Breast epithelium (tissue), 4 donors: ENCODE measurements at places on chromosomes 13 and 19. TPM values are rescaled to one million over a fixed set of nuclear protein-coding genes. Genes with fewer than 3 reads are reported as not detected.
A peak's percentile ranks its signal among the peaks of the same experiment; 100 is the strongest.

- DNase-seq, result no peak
Observed at GRCh38 chr19:3514930-3515329, 8.8 kb downstream of the FZR1 start.

DNA sequence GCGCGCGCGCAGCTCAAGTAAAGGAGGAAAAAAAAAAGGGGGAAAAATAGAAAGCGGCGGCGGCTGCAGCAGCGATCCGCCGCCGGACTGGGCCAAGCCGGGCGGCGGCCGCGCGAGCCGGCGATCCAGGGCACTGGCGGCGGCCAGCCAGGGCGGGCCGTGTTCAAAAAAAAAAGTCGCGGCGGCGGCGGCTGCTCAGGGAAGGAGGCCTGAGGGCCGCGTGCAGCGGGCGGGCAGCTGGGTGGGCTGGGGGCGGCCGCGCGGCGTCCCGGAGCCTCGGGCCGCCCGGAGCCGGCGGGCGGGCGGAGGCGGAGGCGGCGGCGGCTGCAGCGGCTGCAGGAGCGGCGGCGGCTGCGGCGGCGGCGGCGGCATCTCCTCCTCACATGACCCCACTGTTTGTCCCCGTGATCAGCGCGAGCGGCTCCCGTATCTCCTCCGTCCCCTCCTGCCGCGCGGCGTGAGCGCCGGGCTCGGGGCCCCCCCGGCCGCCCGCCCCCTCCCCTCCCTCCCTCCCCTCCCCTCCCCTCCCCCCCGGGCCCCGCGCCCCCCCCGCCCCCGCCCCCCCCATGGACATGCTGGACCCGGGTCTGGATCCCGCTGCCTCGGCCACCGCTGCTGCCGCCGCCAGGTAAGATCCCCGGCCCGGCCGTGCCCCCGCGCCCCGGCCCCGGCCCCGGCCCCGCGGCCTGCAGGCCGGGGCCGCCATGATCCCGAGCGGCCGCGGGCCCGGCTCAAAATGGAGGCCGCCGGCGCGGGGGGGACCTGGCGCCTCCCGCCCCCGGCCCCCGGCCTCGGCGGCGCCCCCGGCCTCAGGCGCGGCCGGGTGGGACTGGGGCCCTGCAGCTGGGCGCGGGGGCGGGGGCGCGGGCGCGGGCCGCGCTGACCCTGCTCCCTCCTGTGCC, at the start of gene USF2:
USF2 (plus strand) TSS at position 427 of the 902 bp plus-strand sequence; CDS start at position 567, 140 bp downstream.
- DNase-seq, result no peak

DNA sequence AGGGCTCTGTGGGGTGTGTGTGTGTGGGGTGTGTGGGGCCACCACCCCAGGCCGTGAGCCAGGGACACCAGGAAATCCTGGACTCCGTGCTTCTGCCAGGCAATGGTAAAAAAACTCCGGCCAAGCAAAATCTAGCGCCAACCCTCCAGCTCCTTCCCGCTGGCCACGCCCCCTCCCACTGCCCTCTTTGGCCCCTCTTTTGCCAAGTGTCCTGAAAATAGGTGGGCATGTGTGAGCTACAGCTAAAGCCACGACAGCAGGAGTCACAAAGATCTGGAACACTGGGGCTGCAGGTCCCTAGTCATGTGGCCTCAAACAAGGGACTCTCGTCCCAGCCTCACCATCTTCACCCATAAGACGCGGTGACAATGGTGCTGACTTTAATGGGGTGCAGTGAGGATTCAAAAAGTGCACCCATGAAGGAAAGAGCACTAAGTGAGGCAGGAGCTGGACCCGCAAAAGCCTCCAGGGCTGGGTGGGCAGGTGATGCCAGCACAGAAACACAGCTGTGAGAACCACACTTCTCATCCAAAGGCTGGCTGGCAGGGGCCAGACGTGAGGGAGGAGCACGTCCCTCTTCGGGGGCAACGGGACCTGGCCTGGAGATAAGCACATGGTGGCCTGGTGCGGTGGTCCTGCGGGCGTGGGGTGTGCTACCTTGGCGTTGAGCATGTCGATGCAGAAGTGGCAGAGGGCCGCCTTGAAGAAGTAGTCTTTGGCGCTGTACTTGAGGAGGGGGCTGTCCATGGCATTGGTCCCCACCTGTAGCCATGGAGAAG, 7.5 kb upstream of the KPTN start:
- no peak for DNase-seq

DNA sequence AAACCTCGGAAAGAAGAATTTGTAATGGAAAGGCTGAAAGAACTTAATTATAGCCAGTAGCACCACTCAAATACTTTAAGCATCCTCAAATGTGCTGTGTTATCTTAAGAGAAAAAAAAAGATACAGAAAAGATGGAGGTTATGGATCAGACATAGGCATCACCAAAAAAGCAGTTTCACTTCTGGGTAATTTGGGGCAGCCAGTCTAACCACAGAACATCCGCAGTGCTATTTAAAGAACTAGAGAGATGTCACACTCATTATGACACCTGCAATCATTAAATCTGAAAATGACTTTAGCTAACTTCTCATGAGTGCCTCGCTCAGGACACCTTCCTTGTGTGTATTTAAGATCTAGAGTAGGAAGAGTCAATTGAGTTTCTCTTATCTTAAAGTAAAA, 211.8 kb downstream of the RBM26 start:
- DNase-seq, result no peak

GRCh38 chr19:49546825-49547565, 19.2 kb downstream of the RCN3 start:
- DNase-seq, result peak; percentile 68

DNA sequence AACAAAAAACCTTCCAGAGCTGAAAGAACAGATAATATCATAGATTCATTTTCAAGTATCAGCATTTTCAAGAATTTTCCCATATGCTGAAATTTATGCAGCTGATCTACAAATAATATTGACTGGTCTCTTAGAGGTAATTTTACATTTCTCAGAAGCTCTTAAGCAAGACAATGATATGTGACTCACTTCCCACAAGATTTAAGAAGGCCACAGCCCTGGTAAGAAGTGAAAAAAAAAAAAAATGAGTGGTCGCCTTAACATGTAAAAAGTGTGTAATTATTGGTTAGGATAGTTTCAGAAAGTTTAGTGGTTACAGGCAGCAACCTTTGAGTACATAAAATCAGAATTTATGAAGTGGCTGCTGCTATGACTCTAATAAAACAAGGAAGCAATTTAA, 54.5 kb downstream of the NUFIP1 start:
- no peak for DNase-seq

- no peak for DNase-seq
Observed at GRCh38 chr19:7545300-7545699, 9.8 kb downstream of the PNPLA6 start.

GRCh38 chr19:18110609-18111232, 13.1 kb downstream of the MAST3 start:
- no peak for DNase-seq

- no peak for DNase-seq
Observed at GRCh38 chr19:46463516-46463915, 7.8 kb downstream of the PNMA8A start.

GRCh38 chr13:49110122-49110912, 109.8 kb upstream of the MLNR start:
- peak; percentile 70 for DNase-seq

DNA sequence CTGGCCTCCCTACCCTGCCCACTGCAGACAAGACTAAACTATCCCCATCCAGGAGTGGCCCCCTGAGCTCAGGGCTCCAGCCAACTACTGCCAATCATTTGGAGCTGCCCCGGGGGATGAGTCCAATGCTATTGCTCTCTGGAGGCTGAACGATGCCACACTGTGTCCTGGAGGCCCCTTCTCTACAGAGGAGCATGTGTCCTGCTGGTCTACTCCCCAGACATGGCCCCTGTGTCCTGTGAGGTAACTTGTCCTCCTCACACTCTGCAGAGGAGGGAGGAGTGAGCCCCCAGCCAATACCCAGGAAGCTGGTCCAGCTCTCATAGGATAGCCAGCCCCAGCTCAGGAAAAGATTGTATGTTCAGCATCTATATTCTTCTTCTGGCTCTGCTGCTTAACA, 159.1 kb upstream of the GPR12 start:
- no peak for DNase-seq

DNA sequence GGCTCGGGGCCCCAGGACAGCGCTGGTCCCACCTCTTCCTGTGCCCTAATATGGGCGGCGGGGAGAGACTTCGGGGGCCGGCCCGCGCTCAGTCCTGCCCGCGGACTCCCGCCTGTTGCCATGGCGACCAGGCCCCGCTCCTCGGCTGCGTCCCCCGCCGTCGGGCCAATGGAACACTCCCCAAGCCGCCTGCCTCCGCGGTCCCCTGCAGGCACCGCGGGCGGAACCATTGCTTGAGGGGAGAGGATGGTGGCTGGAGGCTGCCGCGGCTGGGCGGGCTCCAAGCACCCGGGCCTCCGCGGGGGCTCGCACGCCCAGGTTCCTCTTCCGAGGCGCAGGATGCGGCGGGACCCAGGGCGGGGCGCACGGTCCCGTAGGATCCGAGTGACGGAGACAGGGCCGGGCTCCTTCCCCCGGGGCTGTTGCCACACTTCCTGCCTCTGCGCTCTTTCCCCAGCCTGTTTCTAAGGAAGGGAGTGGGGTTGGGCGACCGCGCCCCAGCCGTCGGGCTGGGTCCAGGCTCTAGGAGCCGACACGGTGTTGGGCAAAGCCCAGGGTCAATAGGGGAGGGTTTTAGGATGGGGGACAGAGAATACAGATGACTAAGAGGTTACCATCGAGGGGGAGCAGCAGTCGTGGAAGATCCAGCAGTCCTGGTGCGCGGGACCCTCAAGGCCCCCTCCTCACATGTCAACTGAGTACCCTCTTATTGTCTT, 1.2 kb upstream of the JUNB start:
- peak; percentile 95 for DNase-seq

DNA sequence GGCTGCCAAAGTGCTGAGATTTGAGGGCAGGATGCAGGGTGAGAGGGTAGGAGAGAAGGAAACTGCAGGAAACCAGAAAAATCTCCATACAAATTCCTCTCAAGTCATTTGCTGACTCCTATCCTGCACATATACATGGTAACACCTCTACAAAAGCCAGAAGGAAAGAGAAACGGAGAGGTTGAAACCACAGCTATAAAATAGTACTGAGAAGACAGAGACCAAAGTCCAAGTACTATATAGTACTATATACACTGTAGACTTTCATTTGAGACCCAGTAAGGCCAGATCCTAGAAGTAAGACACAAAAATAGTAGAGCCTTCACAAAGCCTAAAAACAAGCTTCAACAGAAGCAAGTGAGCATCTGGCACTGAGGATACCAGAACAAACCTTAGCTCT, 103.1 kb downstream of the UGGT2 start:
- no peak for DNase-seq

- no peak for DNase-seq
Observed at GRCh38 chr13:67343777-67344176, 113.6 kb upstream of the PCDH9 start.

DNA sequence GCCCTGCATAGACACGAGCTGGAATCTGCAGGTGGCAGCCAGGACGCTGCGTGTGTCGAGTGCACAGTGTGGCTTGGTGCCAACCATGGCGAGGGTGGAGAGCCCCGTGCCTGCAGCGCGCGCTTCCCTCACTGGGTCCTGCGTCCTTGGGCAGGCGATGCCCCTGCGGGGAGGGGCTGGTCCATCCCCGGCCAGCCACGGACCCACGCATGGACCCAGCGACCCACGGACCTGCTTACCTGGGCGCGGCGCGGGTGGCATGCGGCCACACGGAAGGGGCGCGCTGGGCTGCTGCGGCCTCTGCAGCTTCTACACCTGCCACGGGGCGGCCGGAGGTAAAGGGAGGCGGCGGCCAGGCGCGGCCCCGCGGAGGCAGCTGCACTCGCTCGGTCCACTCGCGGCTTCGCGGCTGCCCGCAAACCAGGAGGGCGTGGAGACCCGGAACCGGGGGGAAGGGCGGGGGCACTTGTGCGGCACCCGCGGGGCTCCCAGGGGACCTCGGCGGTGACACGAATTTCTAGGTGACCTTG, 569 bp upstream of the MCF2L start:
- peak; percentile 35 for DNase-seq

MATK gene
- 1.8 TPM for total RNA-seq

WDR18 gene
- total RNA-seq, result 69.2 TPM

RCBTB1 gene
- 13.8 TPM for total RNA-seq

CGB2 gene
- not detected for total RNA-seq

EBPL gene
- 104 TPM for total RNA-seq

ZNF235 gene
- 16.0 TPM for total RNA-seq

TMEM272 gene
- total RNA-seq, result under 0.01 TPM

SMIM44 gene
- total RNA-seq, result not detected

KLK6 gene
- 0.98 TPM for total RNA-seq
